ENCODE measurements at places on chromosomes 16 and 17.

- DNase-seq, result peak; percentile 51
These were observed 15.6 kb downstream of the TLE7 start for GRCh38 chr16:71426069-71426879.

GRCh38 chr17:64343833-64344637 lies 46.6 kb downstream of the PECAM1 start:
- DNase-seq, result peak; percentile 78

DNA sequence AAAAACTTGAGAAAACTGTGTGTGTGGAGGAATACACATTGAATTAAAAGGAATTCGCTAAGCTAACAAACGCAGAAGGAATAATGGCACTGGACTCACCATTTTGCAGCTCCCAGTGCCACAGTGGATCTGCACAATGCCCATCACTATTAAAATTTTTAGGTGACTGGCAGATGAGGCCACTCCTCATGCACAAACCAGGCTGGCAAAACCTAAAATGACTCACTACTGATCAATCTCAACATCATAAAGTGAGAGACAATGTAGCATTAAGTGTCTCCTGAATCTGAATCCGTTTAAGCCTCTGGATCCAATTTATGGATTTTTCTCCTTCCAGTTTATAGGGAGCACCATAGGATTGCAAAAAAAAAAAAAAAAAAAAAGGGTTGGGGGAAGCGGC lies 20.6 kb downstream of the MYH10 start:
- no peak for DNase-seq

DNA sequence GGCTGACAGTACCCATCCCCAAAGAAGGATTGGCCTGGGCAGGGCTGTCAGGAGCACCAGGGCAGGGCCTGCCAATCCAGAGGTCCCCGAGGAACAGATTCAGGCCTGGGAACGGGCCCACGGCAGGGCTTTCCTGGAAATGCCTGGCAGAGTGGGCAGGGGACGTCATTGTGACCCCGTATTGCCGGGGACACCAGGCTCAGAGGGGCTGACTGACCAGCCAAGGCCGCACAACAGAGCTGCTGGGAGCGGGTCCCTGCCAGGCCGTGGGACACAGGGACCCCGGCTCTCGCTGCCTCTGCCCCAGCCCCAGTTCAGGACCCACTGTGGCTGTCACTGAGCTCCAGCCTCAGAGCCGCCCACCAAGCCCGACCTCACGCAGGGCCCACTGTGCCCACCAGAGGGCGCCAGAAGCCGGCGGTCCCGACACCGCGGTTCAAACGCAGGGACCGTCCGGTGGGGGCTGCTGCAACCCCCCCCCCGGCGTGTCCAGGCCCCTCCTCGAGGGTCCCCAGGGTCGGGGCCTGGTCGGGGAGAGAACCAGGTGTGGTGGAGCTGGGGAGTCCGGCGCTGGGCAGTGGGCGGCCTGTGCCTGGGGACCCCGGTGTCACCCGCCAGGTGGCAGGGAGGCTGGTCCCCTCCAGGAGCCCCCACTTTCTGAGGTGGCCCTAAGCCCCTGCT lies 15.2 kb upstream of the SSTR5 start:
- no peak for DNase-seq

DNA sequence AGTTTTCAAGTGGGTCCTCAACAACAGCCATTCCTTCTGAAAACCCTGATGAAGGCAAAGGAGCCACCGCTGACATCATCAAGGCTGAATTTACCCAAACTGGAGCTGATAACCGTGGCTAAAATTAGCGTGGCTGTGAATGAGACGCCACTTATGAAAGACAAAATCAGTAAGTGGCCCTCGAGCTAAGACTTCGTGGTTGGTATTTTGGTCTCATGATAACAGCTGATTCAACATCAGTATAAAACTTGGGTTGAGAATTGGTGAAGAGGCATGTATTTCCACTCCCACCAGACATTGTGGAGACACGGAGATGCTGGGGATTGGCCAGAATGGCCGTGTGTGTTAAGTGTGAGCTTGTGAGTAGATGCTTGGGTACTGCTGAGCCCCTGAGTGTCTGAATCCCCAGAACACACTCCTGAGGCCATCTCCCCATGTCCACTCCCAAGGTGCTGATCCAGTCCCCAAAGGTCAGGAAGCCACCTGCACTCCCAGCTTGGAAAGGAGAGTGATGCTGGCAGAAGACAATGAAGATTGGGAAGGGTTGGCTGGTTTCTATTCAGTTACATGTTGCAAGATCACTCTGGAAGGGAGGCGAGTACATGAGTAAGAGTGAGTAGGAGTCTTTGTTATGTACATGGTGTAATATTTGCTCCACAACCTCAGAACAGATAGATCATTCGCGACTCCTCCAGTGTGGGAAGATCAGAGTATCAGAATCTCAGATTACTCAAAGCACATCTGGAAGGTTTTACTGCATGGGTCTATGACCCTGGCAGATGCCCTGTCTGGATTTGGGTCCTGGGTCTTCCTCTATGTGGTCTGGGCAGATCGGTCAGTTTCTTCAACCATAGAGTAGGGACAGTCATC lies 207.7 kb downstream of the HS3ST3A1 start:
- DNase-seq, result peak; percentile 56

DNA sequence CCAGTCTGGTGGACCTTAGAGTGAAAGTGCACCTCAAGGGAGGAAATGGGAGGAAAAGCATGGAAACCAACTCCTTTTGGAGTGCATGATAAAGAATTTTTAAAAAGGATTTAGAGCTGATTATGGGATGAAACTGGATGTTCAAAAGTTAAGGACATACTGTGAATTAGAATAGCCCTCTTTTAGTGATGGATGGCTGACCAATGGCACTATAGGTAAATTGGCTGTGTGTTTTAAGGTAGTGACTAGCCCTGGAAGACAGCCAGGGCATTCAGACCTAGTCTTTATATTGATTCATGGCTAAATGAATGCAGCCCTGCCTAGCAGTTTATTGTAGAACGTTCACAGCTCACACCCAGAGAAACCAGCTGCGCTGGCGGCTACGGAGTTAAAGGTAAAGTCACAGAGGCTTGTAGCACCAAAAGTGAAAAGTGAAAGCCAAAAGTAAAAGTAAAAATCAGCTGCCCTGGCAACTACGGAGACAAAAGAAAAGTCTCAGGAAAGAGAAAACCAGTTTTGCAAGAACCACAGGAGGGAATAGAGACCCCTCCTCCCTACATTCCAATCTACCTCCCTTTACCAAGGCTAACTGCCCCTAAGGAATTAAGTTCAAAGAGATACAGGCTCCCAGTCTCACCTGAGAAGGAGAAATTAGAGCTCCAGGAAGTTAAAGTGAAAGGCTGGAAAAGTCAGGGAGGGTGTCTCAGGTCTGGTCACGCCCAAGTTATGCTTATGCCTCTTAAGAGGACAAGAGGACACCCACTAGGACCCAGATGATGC lies 21.8 kb downstream of the ACSM1 start:
- DNase-seq, result peak; percentile 59

DNA sequence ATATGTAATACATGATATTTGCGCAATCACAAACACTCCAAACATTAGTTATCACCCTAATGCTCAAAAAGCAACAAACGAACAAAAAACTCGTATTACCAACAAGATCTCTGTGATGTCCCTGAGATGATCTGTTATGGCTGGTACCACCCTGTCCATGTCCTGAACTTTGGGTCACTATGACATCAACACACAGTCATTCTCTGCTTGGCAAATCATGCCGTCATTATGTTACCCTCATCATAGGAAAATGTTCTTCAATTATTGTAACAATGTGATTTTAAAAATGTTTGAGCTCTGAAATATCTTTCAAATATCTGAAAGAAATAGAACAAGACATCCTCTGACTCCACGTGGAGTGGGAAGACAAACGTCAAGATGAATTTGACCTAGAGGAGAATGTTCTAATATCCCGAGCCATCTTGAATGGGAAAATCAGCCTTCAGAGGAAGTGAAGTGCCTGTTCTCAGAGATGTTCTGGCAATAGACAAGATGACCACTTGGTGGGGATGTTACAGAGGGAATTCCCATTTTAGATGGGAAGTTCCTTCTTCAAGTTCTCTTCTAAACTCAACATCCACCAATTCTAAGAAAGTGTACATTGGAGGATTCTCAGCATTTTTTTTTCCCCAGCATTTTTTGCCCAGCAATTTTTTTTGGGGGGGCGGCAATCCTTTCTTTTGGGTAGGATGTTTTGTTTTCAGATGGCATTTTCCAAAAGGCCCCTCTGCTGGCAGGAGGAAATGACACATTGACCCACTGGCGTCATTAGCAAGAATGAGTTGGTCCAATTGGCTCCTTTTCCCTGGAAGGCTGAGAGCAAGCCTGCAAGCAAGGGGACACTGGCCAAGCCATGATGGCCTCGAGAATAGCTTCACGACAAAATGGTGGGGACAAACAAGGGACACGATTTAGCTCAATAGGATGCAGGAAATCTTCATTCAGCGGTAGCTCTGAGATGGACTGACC lies 3.7 kb upstream of the HSD17B2 start:
- no peak for DNase-seq

- DNase-seq, result no peak
These were observed 17.7 kb downstream of the GFOD2 start for GRCh38 chr16:67701420-67701819.
